ENCODE measurements at places on chromosomes 4 and X.

- no peak for DNase-seq
Measured at GRCh38 chr4:187065396-187065795, 341.7 kb upstream of the FAT1 start.

DNA sequence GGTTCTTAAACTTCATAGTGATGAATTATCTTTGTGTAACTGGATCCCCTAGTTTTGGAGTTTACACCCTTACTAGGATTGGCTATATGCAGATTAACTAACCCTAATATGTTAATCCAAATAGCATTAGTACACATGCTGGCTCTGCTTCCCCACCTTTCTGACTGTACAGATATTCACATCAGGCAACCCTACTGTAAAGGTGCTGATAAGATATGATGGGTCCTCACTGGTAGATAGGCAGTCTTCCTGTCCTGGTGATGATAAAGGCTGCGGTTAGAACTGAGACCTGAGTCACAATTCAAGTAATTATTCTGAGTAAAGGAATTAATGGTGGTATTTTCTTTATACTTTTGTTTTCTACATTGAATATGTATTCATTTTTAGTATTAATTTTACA, 118.6 kb downstream of the COL4A5 start:
- no peak for DNase-seq

- no peak for DNase-seq
Measured at GRCh38 chrX:133587071-133587470, 171.8 kb upstream of the GPC4 start.

DNA sequence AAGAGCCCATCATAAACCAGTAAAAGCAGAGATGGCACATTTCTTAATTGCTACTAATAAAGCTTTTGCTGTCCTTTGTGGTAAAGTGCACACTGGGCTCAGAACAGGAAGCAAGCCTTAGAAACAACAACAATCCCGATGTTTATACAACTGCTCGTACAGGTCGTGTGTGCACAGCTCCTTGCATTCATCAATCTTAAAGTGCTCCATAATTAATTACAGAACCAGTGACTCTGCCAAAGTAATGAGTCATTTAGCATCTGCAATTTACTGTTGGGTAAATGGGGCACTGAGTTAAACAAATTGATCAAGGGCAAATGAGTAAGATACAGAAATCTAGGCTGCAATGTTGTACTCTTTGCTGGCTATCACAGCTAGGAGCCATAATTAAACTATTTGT, 61.3 kb upstream of the TXK start:
- DNase-seq: peak; percentile 95

GRCh38 chr4:53039741-53040458, 177.8 kb downstream of the RASL11B start:
- DNase-seq: no peak

GRCh38 chr4:133594390-133595207, 445.5 kb downstream of the PCDH10 start:
- DNase-seq: no peak

GRCh38 chr4:123248085-123248659, 148.4 kb upstream of the SPRY1 start:
- no peak for DNase-seq

- no peak for DNase-seq
Measured at GRCh38 chr4:39497909-39498726, 29.1 kb downstream of the UGDH start.

DNA sequence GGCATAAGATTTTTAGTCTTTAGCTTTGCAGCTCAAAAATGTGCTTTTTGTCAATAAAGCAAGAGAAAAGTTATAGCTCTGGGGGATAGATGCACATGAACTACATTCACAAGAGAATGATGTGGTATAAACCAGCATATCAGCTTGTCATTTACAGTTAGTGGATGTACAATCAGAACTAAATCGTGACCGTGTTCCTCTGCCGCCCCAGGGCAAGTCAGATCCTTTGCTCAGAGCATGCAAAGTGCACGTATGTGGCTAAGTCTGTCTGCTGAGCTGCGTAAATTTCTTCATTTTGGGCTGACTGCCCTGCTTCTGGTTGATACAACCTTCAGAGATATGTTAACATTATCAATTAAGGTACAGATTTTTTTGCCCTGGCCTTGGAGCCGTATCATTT, 9.3 kb downstream of the PGM2 start:
- DNase-seq: no peak

DNA sequence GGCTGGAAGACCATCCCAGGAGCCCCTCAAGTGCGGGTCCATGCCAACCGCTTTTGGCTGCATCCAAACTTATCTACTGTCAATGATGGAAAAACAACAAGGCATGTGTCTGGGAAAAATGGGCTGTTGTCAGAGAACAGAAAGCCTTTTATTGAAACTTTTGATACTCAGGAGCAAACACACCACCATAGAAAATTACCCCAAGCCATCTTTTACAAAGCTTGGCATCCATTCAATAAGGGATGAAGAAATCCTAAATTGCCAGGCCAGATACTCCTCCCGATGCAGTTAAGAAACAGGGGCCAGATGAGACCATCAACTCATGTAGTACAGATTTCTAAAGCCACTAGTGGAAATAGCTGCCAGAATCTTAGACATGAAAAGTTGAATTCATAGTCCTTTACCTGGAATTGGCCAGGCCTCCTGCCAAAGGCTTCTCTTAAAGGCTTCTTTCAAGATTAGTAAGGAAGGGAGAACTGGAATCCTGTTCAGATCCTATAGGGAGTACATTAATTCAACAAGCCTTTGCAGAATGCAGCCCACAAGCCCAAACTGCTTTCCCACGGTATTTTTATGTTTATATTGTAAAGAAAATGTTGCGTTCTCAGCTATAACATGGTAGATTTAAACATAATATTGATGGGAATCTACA, 145.4 kb upstream of the MAP3K15 start:
- DNase-seq: no peak

DNA sequence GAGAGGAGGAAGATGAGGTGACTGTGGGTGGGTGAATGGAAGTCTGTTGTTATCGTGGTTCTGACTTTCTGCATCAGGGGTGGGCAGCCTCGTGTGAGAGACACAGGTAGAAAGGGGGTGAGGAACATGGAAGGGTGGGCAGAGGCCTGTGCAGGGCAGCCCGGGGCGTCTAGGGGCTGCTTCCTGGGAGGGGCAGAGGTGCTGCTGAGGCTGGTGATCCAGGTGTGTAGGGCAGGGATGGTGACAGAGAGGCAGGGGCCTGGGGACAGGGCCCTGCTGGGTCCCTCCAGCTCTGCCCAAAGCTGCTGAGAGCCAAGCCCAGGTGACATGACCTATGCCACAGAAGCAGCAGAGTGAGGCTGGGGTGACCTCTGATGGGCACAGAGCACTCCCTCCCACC, 89.7 kb upstream of the C4orf50 start:
- DNase-seq: no peak

Measured in NCI-H774 (cell line).